ENCODE measurements at places on chromosomes 3 and 15.

DNA sequence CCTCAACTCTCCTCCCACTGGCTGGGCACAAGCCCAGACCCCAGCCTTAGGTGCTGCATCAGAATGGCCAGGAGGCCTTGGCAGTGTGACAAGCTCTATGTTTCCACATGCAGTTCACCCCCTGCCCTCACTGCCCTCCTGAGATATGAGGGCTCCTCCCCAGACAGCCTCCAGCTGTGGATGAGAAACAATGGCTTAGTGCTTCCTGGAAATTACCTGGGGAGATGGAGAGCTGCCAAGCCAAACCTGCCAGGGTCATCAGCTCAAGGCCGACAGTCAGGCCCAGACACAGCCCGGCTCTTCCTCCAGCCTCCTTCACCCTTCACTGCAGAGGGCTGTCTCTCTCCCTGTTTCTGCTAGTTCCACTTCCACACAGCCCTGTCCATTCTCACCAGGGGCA lies 76.3 kb downstream of the MYLK start:
- no peak for DNase-seq

- no peak for DNase-seq
These were observed 46.8 kb downstream of the PDHB start for GRCh38 chr3:58386626-58387365.

GRCh38 chr3:25520926-25521559 lies 93.0 kb downstream of the RARB start:
- no peak for DNase-seq

DNA sequence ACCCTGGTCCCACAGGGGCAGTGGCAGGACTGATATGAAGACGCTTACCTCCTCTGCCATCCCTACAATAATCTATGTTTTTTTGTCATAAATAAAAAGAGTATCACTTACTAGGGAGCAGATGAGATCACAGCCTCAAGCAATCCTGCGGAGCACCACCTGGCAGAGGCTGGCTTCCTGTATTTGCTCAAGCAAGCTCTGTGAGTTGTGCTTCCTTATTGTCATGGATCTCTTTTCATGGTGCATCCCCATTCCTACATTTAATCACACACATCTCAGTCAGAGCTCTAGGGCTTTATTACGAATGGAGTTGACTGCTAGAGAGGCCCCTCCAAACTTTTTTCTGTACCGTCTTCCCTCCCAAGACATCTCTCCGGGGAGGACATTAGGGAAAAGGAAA lies 186.0 kb downstream of the UBE2E2 start:
- DNase-seq = no peak

- no peak for DNase-seq
These were observed 7.7 kb upstream of the ACTC1 start for GRCh38 chr15:34802803-34803750.

- DNase-seq = no peak
These were observed 27.5 kb upstream of the ACKR4 start for GRCh38 chr3:132569580-132569979.

DNA sequence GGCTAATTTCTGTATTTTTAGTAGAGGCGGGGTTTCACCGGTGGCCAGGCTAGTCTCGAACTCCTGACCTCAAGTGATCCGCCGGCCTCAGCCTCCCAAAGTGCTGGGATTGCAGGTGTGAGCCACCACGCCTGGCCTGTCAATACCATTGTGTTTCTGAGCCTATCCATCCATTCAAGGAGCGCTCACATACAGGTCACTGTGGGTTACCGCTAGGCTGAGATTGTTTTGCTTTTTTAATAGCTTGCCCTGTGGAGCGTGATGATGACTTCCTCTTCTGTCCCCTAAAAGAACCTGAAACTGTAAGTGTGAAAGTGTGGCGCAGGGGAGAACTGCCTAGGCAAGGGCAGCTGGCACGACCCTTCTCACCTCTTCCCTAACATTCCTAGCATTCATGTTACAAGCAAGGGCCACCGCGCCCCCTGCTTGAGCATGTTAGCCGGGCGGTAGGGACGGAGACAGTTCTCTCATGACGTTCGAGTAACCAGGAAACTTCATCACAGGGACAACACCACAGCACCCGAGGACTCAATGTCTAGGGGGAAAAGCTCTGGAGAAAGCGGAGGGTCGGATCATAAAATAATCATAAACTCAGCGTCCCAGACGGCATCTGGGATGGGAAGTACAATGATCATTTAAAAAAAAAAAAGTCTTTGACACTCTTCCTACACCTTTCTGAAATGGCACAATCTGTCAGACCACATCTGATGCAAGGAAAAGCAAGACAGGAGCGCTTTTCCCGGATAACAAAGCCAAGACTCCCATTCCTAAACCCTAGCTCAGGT lies 790 bp downstream of the LAMP3 start:
- DNase-seq = no peak
